ENCODE measurements at places on chromosomes 1 and 21.

GRCh38 chr1:210250998-210251679 lies 18.5 kb downstream of the SERTAD4 start:
- DNase-seq, result no peak

GRCh38 chr21:15788847-15789523 lies 59.2 kb downstream of the USP25 start:
- no peak for DNase-seq

DNA sequence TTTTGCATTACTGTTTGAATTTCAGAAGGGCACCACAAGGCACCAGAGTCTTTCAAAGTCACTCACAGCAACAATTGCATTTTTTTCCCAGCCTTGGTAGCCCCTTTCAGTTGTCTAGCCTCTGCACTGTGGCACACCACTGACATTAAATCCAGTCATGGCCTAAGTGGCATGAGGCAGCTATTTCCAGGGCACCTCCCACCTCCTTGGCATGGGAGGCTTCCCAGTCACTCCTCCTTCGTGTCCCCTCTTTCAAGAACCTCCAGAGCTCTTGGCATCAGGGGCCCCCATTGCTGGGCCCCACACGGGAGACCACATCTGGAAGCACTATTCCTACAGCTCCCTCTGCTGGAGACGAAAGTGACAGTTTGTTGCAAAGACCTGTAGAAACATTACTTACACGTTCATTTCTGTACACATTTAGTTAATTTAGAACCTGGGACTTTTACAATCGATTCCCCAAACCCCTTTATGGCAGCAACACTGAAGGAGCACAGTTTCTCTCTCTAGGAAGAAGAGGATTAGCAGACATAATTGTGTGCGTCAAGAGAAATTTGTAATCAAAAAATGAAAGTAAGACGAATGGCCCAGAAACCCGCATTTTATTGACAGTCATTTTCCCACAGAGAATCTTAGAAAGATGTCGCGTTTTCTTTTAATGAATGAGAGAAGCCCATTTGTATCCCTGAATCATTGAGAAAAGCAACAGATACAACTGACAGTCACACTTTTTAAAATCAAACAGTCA lies 5.7 kb upstream of the CHD5 start:
- DNase-seq, result no peak

DNA sequence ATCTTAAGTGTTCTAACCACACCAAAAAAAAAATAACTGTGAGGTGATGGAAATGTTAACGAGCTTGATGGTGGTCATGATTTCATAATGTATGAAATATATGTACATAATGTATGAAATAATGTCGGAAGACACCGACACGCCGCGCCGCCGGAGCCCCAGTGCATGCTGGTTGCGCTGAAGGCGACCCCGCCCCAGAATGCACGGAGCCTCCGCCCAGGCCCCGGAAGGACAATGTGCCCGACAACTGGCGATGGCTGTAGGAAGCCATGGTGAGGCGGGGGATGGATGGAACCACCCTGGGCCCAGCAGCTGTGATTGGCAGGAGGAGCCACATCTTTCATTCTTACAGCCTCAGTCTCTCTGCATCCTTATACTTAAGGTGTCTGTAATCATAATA lies 7.4 kb downstream of the OR2T10 start:
- DNase-seq, result no peak

DNA sequence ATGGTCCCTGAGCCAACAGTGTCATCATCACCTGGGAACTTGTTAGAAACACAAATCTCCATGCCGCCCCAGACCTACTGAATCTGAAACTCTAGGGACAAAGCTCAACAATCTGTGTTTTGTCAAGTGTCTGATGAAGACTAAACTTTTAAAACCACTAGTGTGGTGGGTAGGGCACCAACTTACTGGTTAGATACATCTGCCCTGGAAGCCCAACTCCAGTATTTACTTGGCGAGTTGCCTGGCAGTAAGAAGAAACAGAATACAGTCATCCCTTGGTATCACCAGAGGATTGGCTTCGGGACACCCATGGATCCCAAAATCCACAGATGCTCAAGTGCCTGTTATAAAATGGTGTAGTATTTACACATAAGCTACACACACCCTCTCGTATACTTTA lies 367.9 kb upstream of the DUSP10 start:
- no peak for DNase-seq

DNA sequence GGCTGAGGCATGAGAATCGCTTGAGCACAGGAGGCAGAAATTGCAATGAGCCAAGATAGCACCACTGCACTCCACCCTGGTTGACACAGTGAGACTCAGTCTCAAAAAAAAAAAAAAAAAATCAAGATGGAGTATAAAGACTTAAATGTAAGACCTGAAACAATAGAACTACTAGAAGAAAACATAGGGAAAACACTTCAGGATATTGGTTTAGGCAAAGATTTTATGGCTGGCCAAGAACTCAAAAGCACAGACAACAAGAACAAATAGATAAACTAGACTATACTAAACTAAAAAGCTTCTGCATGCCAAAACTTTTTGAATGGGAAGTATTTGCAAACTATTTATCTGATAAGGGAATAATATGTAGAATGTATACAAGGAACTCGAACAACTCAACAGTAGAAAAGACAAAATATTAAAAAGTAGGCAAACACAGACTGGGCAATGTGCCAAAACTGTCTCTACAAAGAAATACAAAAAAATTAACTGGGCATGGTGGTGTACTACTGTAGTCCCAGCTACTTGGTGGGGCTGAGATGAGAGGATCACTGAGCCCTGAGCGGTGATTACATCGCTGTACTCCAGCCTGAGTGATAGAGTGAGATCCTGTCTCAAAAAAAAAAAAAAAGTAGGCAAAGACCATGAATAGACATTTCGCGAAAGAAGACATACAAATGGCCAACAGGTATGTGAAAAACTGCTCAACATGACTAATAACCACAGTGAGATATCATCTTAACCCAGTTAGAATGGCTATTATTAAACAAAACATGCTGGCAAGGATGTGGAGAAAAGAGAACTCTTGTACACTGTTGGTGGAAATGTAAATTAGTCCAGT lies 25.3 kb downstream of the DTL start:
- no peak for DNase-seq

GRCh38 chr1:2583871-2584351 lies 2.7 kb upstream of the PRXL2B start:
- peak; percentile 29 for DNase-seq

DNA sequence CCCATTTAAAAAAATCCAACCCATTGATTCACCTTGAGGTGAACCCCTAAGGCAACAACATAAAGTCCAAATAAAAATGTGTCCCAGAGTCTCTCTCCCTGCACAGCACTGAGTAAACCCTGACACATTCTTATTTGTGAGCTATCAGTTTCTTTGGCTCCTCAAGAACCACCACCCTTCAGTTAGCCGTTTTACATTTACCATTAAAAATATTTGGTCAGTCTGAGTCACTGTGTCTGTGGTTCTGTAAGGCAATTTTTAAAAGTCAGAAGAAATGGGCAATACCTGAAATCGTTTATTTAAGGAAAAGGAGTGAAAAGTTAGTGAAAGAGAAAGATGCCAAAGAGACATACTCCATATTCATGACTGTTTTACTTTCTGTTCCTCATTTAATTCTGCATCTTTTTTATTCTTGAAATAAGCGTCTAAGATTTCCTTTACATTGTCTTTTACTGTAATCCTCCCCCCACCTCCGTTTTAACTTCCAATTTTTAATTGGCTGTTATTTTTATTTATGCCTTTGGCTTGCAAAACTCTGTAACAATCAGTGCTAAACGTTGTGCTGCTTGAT lies 91.7 kb upstream of the IVNS1ABP start:
- no peak for DNase-seq

- DNase-seq, result no peak
Measured at GRCh38 chr21:43372663-43373361, 54.1 kb downstream of the SIK1 start.

GRCh38 chr1:116671072-116671760 lies 3.7 kb upstream of the IGSF3 start:
- DNase-seq, result no peak

DNA sequence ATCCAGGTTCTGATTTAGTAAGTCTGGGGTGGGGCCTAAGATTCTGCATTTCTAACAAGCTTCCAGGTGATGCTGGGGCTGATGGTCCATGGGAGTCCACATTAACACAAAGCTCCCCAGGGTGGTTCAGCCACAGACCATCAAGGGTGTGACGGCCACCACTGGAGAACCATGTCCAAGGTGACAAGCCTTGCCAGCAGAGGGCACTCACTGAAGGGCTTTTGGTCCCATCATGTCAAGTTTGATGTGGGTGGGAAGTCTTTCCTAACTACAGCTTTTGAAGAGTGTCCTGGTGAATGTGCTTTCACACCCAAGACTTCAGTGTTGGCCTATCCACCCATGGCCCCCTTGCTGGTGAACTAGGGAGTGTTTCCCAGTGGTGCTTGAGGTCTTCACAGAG lies 67.1 kb downstream of the UBE2T start:
- no peak for DNase-seq

DNA sequence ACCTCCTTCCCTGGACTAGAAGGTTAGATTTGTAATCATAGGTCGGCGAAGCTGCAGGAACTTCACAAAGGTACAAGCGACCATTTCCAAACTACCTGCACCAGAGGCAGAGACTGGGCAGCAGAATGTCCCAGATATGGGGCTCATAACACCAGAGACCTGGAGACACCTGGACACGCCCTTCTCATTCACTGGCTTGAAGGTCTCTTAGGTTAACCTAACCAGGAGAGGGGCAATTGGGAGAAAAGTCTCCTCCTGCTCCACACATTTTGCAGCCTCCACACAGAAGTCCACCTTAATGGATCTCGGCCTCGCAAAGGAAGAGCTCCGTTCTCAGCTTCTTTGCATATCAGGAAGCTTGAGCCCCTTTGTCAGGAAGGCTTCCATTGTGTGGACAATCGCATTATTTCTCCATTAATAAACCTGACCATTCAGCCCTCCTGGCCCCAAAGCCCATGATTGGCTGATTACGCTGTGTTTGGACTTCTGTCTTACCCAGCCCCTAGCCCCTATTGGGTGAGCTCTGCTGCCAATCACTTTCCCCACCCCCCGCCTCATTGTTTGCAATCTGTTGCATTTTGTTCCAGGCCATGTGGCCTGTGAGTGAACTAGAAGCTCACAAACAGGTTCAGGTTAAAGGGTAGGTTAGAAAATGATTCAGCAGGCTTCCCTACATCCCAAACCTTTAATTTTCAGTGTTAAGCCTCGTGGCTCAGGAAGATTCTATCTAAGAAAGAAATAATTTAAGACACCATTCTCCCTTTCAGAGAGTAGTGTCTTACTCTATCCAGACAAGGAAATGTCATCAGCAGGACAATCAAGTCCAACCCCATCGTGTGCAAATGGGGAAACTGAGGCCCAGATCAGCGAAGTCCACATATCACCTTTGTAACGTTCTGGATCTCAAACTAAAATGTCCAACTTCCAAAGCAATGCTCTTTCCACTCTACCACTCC lies 2.8 kb downstream of the MYCL start:
- DNase-seq, result no peak

GRCh38 chr1:162720996-162721395 lies 69.5 kb upstream of the HSD17B7 start:
- DNase-seq, result no peak

GRCh38 chr1:15712168-15712567 lies 23.9 kb upstream of the SLC25A34 start:
- DNase-seq, result no peak

DNA sequence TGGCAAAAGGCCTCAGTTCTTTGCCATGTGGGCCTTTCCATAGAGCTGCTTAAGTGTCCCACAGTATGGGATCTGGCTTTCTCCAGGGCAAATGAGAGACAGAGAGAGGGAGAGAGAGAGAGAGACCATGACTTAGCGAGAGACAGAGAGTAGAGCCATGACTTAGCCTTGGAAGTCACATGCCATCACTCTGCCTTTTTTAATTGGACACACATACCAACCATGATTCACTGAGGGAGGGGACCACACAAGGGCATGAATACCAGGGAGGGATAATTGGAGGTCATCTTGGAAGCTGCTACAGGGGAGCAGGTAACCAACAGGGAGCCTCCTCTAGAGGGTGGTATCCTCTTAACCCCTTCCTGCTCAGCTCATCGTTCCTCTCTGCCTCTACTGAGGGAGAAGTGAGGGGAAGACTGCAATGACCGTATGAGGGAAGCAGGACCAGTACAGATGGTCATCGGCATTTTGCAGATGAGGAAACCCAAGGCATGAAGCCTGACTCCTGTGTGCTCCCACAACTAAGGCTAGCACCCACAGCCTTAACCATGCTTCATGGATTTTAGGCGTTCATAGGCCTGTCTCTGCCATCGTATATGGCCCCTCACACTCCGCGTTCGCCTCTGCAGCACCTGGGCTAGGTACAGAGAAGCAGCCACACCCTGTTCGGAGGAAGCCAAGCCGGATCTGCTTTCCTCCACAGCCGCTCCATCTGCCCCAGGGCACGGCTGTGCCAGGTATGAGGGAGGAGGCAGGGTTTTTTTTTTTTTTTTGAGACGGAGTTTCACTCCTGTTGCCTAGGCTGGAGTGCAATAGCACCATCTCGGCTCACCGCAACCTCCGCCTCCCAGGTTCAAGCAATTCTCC lies 38.6 kb downstream of the MEF2D start:
- no peak for DNase-seq

DNA sequence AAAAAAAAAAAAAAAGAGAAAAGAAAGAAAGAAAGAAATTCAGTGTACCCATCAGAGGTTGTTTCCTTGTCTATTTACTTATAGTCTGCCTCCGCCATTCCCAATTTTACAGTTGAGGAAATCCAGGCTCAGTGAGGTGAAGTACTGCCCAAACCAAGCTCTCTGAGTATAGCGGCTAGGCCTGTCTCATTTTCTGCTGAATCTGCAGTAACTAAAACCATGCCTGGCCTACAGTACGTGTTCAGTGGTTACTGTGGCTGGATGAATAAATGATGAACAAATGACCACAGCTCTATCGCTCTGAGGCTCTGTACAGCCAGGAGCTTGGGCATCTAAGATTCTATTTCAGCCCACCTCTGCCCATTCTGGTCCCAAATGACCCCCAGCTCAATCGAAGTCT lies 24.3 kb downstream of the RAP1GAP start:
- no peak for DNase-seq

- DNase-seq, result no peak
Measured at GRCh38 chr1:156581661-156582387, 2.3 kb downstream of the TTC24 start.

GRCh38 chr1:22710701-22711049 lies at the start of gene EPHB2:
Gene EPHB2, plus strand, starts transcription at chr1:22710839. Its CDS starts 144 bp downstream, at chr1:22710983.
- no peak for DNase-seq

GRCh38 chr1:155974208-155975115 lies 3.9 kb downstream of the ARHGEF2 start:
- no peak for DNase-seq

- no peak for DNase-seq
Measured at GRCh38 chr1:221625026-221625425, 116.9 kb downstream of the DUSP10 start.

DNA sequence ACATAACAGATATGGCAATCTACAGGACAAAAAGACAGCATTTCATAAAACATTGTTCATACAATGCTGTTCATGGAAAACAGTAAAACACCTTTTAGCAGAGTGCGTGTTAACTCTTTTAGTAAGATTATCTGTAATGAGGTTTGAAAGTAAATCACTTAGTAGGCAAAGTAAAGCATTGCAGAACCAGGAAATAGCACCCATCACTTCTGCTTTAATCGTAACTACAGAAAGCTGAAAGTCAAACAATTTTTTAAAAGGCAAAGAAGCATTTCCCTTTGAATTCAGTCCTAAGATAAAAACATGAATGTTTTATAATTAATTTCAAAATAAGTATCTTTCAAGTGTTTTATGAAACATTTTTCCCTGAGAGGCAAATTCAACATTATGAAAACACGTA lies 63.3 kb upstream of the RNF11 start:
- DNase-seq, result no peak
